ENCODE measurements at places on chromosomes 4 and X.

- H3K27me3 ChIP-seq, result no peaks in the 10 kb centered on the region
- no peak for DNase-seq
- H3K36me3 ChIP-seq, result no peaks in the 10 kb centered on the region
- H3K27ac ChIP-seq, result no peak overlapping the region
These were observed 162.7 kb upstream of the GALNTL6 start for GRCh38 chr4:171650543-171650942.

GRCh38 chr4:185534866-185535611 is at the start of gene PDLIM3:
Gene PDLIM3 (minus strand): TSS chr4:185535507. CDS start chr4:185535434, 73 bp downstream.
- H3K27me3 ChIP-seq, result peaks cover 10% of the 10 kb centered on the region
- H3K27ac ChIP-seq, result peak within 1 kb of the TSS; percentile 95
- peak; percentile 75 for DNase-seq
- H3K4me1 ChIP-seq, result peaks cover 54% of the 10 kb centered on the region
- H3K4me3 ChIP-seq, result peak within 1 kb of the TSS; percentile 86

- no peak for DNase-seq
- H3K36me3 ChIP-seq, result no peaks in the 10 kb centered on the region
- H3K4me1 ChIP-seq, result no peaks in the 10 kb centered on the region
These were observed 1004.7 kb upstream of the LCORL start for GRCh38 chr4:19026281-19026680.

DNA sequence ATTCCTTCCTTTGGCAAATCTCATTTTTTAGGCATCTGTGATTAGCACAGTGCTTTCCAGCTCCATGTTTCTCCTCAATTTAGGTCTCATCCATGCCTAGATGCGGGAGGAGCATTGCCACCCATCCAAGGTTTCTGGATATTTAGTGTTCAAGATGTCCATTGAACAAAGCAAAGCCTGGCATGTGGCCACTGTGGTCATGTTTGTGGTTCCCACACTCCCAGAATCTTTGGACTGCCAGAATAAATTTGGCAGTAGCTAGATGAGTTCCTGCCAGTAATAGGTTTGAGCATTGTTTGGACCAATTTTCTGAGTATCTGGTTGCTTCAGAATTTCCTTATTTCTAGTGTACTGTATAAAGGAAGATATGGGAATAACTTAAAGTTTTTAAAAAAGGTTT is 1124.1 kb downstream of the ADGRL3 start:
- no peaks in the 10 kb centered on the region for H3K36me3 ChIP-seq
- H3K4me1 ChIP-seq, result no peaks in the 10 kb centered on the region
- H3K27ac ChIP-seq, result no peak overlapping the region
- no peaks in the 10 kb centered on the region for H3K27me3 ChIP-seq
- peak; percentile 29 for DNase-seq
- no peak overlapping the region for H3K4me3 ChIP-seq
